ENCODE measurements at places on chromosomes 4 and X. TPM values are rescaled to one million over a fixed set of nuclear protein-coding genes. Genes with fewer than 3 reads are reported as not detected.

REPS2 gene
- 7.7 TPM for polyA plus RNA-seq

SPRY1 gene
- polyA plus RNA-seq = 19.7 TPM

GRCh38 chr4:106353786-106354185 lies 14.8 kb downstream of the GIMD1 start:
- DNase-seq = no peak

- DNase-seq = peak; percentile 74
Observed at GRCh38 chr4:68375667-68376559, 26.0 kb upstream of the YTHDC1 start.

- DNase-seq = no peak
Observed at GRCh38 chr4:77094496-77094895, 18.7 kb upstream of the CCNI start.

DNA sequence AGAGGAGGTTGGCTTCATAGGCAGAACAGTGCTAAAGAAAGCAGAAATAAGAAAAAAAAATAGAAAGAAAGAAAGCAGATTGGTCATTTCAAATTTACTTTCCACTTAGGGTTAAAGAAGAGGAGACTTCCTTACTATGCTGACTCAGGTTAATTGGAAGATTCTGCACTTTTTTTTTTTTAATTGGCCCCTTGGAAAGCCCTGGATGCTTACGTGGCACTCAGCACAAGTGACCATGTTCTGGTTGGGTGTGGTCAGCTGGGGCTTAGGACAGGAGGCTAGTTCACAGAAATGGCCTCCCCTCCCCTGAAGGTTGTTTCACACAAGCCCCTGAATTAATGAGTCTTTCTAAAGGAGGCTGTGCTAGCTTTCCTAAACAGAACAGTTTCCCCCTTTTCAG lies 14.5 kb downstream of the MAGEA9B start:
- DNase-seq = no peak

DMRTC1B gene
- polyA plus RNA-seq = 10.4 TPM

DNA sequence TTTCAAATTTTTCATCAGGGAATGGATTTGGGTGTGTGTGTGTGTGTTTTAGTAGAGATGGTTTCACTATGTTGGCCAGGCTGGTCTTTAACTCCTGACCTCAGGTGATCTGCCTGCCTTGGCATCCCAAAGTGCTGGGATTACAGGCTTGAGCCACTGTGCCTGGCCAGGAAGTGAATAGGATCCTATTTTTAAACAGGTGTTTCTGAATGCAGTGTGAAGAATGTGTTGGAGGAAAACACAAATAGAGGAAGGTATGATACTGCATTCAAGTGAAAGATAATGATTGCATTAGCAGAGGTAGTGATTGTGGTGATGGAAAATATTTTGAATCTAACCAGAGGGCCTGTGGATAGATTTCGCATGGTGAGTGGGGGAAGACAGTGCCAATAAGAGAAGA lies 189.6 kb downstream of the TENM3 start:
- no peak for DNase-seq

- no peak for DNase-seq
Observed at GRCh38 chr4:180486342-180486741, 1756.9 kb upstream of the TENM3 start.

ODAPH gene
- not detected for polyA plus RNA-seq

DNA sequence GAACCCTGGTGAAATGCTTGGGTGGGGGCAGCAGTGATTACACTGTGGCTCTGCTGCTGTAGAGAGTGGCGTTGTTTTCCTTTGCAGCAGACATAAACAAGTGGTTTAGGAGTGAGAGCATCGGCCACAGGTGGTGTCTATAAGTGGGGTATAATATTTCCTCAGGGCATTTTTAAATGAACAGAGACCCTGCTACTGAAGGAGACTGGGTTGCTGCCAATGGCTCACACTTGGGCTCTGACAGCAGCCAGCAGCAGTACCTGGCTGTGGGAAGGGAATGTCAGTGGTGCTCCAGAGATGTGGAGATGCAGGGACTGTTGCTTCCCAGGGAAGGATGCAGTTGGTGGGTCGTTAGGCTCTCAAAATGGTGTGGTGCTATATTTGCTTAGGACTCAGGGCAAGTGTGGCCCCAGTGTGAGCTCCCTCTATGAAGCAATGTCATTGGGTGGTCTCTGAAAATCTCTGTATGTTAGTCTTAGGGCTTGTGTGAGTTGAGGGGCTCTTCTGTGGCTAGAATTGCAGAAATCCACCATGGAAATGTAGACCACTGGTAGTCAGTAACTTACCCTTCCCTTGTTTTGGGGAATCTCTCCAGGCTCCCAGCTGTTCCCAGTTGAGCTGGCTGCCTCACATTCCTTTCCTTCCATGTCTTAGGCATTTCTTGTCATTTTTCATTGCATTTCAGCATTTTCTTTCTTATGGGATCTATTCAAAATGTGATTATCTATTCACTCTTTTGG lies 1023.0 kb upstream of the GRID2 start:
- no peak for DNase-seq

TLR2 gene
- polyA plus RNA-seq = 0.68 TPM

GRCh38 chr4:11973270-11973669 lies 544.6 kb upstream of the HS3ST1 start:
- DNase-seq = no peak

DNA sequence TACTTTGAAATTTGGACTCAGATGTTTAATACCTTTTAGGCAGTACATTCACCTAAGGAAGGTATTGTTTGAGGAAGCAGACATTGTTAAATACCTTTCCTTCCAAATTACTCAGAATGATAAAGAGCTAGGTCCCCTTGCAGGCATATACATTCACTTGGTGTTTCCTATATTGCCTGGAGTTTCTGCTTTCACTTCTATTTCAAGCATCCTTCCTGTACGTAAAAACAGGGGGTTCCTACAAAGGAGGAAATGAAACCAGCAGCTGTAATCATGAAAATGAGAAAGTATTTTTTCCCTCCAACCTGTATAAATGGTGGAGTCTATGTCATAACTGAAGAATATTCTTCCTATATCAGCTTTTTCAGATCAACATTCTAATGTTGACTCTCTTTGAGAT lies 90.4 kb upstream of the RASGEF1B start:
- DNase-seq = no peak

DNA sequence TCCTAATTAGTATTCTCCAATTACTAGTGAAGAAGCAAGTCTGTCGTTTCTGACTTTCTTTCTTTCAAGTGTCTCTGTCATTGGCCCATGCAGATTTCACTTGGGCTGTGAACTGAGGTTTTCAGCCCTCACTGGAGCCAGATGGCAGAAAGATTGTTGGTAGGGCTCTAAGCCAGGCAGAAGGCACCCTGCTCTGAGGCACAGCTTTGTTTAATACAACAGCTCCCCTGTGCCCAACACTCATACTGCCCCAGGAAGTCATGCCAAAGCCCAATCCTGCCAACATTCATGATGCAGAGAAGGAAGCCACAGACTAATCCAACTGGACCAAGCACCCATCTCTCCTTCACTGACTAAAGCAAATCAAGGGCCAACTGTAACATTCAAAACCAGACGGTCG lies 117.1 kb upstream of the FRG1 start:
- DNase-seq = peak; percentile 87

HPSE gene
- polyA plus RNA-seq = 4.3 TPM

DNA sequence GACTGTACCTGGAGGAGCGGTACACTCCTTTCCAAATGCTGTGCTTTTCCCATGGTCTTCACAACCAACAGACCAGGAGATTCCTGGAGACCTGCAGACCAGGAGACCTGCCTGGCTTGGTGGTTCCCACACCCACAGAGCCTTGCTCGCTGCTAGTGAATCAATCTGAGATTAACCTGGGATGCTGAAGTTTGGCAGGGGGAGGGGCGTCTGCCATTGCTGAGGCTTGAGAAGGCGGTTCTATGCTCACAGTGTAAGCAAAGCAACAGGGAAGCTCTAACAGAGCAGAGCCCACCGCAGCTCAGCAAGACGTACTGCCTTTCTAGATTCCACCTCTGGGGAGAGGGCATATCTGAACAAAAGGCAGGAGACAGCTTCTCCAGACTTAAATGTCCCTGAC lies 34.5 kb upstream of the FAAH2 start:
- no peak for DNase-seq

- no peak for DNase-seq
Observed at GRCh38 chrX:114717921-114718320, 134.0 kb downstream of the HTR2C start.

DNA sequence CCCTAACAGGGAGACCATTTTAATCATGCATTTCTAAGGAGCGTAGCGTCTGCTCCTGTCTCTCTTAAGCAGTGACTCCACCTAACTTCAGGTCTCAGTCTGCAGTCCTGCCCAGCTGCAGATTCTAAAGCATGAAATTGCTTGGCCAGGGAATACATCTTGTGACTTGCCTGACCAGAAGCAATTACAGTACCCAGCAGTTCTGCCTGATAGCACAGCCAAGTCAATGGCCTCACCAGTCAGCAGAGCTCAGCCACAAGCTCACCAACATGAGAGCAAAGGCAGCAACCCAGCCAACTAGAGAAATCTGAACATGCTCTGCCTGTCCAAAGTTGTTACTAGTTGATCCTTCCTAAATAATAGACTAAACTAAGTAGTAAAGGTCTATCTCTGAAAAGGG lies 2011.9 kb upstream of the PCDH10 start:
- no peak for DNase-seq

FRG2 gene
- not detected for polyA plus RNA-seq

GRCh38 chrX:31228415-31228832 lies 156.6 kb upstream of the FTHL17 start:
- no peak for DNase-seq

DNA sequence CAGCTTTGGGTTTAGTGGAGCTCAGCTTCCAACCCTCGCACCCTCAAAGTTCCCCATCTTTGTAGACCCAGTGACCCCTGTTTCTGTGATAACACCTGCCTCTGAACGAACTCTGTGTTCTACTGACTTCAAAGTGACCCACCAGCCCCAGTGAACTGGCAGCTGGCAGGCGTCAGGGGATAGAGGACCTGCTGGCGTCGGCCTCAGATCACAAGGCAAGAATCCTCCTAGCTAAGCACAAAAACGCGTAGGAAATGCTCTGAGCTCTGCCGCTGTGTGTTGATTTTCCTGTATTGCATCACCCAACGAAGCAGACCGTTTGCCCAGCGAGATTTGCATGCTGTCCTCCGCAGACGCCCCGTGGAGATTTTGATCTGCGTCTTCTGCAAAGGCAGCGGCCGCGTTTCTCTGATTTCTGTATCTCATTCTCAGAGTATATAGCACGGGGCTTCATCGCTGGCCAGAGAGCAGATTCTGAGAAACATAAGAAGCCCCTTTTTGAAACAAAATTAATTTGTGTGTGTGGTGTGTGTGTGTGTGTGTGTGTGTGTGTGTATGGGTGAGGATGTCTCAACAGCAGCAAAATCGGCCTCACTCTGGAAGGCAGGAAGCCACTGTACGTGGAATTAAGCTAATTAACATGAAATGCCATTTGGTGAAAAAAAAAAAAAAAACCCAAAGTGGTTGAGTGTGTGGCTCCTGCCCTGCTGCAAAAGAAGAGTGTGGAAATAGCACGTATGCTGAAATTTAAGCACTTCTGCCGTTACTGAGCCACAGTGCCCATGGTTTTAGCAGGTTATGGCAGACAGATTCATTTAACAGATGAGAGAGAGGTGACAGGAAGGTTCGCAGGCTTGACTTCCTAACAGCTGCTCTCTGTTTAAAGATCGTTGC lies 29.2 kb upstream of the ASMTL start:
- DNase-seq = peak; percentile 47

NSG1 gene
- polyA plus RNA-seq = 267 TPM

GRCh38 chr4:81828991-81829390 lies 357.3 kb upstream of the RASGEF1B start:
- no peak for DNase-seq

- DNase-seq = no peak
Observed at GRCh38 chr4:106810122-106810521, 226.0 kb downstream of the DKK2 start.

GRCh38 chr4:112316360-112316759 lies 19.2 kb downstream of the ALPK1 start:
- no peak for DNase-seq

GLOD5 gene
- 1.2 TPM for polyA plus RNA-seq

- no peak for DNase-seq
Observed at GRCh38 chr4:100898844-100899243, 381.0 kb upstream of the EMCN start.

GRCh38 chr4:57055886-57056285 lies 54.3 kb downstream of the IGFBP7 start:
- DNase-seq = peak; percentile 61

GRCh38 chr4:151532001-151532708 lies 123.2 kb downstream of the FHIP1A start:
- DNase-seq = no peak

DNA sequence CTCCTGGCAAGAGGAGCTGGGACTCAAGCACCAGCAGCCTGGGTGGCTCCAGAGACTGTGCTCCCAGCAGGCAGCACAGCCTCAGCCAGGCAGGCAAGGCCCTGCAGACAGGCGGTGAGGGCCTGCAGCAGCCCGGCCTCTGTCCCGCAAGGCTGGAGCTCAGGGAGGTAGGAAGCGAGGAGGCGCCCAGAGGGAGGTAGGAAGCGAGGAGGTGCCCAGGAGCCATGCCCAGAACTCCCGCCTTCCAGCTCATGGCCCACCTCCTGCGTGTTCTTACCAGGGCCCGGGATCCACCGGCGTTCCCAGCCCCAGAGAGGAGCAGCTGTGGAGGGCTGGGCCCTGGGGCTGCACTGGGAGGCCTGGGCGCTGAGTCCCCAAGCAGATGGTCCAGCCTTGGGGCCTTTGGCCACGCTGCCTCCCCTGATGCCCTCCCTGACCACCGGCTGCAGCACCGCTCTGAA lies 133.1 kb downstream of the HMX1 start:
- no peak for DNase-seq

RGN gene
- 6.5 TPM for polyA plus RNA-seq
